ENCODE measurements at places on chromosomes 2 and 18.

DNA sequence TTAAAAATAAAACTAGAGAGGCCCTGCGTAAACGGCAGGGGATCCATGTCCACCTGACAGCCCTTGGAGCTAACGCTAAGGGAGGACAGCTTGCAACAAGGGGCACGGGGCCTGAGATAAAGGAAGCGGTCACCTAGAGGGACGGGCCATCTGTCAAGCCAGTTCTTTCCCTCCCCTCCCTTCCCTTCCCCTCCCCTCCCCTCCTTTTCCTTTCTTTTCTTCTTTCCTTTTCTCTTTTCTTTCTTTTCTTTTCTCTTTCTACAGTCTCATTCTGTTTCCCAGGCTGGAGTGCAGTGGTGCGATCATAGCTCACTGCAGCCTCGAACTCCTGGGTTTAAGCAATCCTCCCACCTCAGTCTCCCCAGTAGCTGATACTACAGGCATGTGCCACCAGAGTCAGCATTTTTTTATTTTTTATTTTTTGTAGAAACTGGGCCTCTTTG is 34.5 kb upstream of the CTAGE1 start:
- DNase-seq = no peak

GRCh38 chr18:59141294-59142068 is 1.8 kb downstream of the SEC11C start:
- no peak for DNase-seq

GRCh38 chr18:55265130-55265675 is 305.9 kb upstream of the CCDC68 start:
- no peak for DNase-seq

- peak; percentile 62 for DNase-seq
Measured at GRCh38 chr2:171923206-171923605, 945 bp downstream of the HAT1 start.

GRCh38 chr2:12931186-12931844 is 214.6 kb downstream of the TRIB2 start:
- DNase-seq = peak; percentile 53

- peak; percentile 97 for DNase-seq
Measured at GRCh38 chr18:59155153-59155552, 15.5 kb downstream of the SEC11C start.

- no peak for DNase-seq
Measured at GRCh38 chr2:98550165-98550564, 58.1 kb downstream of the COA5 start.

DNA sequence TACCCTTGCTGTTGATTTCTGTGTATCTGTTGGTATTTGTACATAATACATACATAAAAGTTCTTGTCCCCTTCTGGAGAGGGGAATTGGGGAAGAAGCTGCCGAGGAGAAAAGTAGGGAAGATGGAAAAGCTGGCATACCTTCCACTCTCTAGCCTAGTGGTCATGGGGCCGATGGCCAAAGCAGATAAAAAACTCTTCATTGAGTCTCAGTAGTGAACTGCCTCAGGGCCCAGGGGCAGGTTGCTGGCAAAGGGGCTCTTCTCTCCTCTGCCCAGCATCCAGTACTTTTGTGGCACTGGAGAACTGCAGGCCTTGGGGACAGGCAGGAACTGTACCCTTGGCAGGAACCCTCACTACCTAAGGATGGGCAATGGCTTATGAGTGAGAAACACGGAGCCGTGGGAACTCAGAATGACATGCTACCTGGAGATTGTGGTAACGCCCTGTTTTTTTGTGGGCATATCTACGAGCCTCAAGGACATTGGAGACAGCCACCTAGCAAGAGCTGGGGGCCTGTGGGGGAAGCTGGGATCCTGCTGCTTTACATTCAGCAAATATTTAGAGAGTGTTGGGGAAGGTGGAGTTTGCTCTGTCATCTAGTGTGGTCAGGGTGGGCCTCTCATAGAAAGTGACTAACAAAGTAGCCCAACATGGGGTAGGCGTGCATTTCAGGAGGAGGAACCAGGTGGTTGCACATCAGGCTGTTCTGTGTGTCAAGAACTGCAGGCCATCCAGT is 22.6 kb upstream of the ITGB6 start:
- no peak for DNase-seq

- no peak for DNase-seq
Measured at GRCh38 chr2:37375741-37376288, 31.4 kb downstream of the QPCT start.

GRCh38 chr2:235139956-235140800 is 188.4 kb downstream of the SH3BP4 start:
- DNase-seq = no peak

- DNase-seq = no peak
Measured at GRCh38 chr2:186641132-186641806, 51.4 kb downstream of the ITGAV start.

- peak; percentile 10 for DNase-seq
Measured at GRCh38 chr2:200089040-200089755, 133.8 kb downstream of the MAIP1 start.

DNA sequence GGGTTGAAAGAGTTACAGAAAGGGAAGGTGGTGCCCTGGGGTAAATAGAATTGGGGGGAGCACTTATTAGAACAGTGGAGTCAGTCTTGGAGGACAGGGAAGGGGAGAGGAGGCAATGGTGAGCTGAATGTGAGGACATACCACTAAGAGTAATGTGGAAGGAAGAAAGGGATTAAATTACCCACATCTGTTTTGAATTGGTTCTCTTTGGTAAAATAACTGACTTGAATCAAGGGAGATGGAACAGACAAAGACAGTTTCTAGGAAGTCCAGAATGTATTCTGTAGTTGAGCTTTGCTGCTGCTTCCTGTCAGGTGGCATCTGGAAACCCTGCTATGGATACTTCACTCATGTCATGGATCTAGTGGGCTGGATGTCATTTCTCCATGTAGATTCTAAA is 6.7 kb downstream of the SETBP1 start:
- no peak for DNase-seq

DNA sequence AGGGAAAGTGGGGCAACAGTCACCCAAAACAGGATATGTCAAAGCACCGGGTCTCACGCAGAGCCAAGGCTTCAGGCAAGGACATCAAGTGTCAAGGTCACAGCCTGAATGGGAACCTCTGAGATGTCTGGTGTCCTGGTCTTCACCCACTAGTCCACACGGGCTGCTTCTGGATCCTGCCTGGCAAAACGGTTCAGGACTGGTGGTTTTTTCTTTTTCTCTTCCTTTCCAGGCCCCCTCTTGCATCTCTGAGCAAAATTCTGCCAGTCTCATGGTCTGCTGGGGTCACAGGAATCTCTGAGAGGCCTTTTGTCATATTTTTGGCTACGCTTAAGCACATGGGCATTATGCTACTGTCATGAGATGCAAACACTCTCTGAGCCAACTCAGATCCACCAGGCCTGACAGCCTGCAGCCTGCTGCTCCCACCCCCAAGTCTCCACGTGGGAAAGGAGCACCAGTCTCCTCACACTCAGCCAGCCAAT is 518.2 kb upstream of the ZEB2 start:
- DNase-seq = no peak

DNA sequence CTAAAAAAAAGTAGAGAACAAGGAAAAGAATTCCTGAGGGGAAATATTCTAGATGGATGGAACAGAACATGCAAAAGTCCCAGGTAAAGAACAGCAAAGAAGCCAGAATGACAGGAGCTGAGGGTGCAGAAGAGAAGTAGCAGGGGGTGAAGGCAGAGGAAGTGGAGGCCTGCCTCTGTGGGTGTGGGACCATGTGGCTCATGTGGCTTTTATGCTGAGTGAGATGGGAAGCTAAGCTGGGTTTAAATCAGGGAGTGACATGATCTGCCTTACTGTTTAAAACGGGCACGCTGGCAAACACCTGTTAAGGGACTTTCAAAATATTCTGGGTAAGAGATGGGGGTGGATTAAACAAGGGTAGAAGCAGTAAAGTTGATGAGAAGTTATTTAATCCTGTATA is 40.0 kb downstream of the GKN2 start:
- DNase-seq = no peak

- no peak for DNase-seq
Measured at GRCh38 chr2:30226144-30227032, 4.9 kb upstream of the LBH start.

DNA sequence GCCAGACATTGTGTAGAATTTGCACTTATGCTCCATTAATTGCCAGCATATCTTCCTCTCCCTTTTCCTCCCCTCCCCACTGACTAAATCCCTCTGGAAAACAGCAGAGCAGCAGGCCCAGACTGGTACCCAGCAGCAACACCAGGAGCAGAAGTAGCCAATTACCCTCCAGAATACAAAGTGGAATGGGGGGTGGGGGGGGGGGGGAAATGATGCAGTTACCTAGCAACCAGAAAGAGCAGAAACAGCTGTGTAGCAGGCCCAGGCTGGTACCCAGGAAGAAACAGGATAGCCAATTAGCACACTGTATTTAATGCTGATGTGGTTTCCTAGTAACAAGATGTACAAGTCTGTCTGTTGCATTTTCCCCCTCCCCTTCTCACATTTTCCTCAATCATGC is 52.3 kb downstream of the KLF7 start:
- DNase-seq = no peak

GRCh38 chr2:127661072-127661649 is 14.2 kb downstream of the LIMS2 start:
- no peak for DNase-seq

DNA sequence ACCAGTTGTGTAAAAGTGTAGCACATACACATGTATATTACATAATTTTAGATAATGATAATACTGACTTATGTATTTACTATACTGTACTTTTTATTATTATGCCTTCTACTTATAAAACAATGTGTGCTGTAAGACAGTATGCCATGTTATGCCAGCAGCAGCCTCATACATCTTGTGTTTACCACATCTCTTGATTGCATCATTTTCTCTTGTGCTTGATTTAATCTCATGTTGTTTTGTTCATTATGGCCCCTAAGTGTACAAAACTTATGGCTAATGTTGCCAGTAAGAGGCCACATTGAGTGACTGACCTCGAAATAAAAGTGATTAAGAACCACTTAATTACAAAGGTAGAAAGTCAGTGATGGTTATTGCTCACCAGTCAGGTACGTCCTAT is 128.0 kb upstream of the SP5 start:
- no peak for DNase-seq

DNA sequence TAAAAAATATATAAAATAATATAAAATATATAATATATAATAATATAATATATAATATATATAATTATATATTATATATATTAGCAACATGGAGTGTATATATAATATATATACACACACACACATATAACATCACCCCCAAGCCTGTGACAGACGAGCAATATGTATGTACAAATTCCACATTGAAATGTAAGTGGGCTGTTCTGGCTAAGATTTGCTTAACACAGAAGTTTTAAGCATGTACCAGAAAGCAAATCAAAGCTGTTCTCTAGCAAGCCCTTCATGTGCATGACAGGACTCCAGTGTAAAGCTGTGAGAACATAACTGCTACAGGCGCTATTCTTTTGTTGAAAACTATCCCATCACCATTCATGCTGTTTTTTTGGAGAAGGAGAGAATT is 261.7 kb upstream of the TNP1 start:
- no peak for DNase-seq

DNA sequence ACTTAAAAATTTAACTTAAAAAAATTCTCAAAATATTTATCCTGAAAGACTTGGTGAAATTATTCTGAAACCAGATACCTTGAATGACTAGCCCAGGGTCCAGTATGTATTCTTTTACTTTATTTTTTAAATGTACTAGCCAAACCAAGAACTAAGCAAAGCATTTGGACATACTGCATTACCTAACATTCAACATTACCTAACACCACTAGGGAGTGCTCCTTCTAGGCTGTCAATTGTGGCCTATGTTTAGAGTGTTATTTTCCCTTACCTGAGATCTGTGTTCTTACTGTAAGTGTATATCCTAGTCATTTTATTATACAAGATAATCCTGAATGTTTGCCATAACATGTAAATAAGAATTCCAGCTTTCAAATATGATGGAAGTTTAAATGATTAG is 496.6 kb downstream of the PTPRM start:
- DNase-seq = no peak

Measured in HFFc6 (cell line).